T-helper 2 cell (primary cell): ENCODE measurements at places on chromosomes 6 and 20.
A peak's percentile ranks its signal among the peaks of the same experiment; 100 is the strongest.

DNA sequence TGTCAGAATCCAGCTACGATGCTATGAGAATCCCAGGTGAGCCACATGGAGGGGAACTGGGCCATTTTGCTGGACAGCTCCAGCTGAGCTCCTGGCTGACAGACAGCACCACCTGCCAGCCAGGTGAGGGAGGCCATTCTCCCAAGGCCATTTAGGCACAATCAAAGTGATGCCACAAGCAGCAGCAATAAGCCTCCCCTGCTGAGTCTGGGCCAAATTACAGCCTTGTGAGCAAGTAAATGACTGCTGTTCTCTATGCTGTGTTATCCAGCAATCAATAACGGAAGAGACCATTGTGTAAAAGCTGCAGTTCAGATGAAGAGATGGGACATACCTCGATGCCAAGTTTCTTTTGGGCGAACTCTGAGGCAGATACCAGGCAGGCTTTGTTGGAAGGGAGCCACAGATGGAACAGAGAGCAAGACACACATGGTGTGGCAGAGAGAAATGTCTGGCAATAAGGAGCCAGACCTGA lies 14.0 kb upstream of the SCGN start:
- no peak for DNase-seq

- DNase-seq = no peak
Measured at GRCh38 chr6:8839626-8840025, 404.3 kb upstream of the SLC35B3 start.

DNA sequence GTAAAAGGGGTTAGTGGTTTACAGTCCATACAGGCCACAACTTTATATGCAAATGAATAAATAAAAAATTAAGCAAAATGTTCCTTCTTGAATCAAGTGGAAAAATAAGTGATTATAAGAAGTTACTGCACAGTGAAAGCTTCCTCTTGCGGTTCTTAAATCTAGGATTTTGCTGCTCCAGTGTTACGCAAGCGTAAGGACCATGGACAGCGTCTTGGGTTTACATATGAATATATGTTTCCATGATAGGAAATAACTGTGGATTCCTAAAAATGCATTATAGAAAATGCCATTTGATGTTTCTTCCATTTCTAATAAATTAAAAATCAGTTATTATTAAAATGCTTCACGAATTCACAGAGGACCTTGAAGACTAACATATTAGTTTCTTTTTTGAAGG lies 176.6 kb upstream of the POU3F2 start:
- DNase-seq = no peak

GRCh38 chr6:165704045-165704748 lies 41.2 kb upstream of the PDE10A start:
- DNase-seq = no peak

GRCh38 chr6:74557236-74557635 lies 648.6 kb downstream of the COL12A1 start:
- no peak for DNase-seq

DNA sequence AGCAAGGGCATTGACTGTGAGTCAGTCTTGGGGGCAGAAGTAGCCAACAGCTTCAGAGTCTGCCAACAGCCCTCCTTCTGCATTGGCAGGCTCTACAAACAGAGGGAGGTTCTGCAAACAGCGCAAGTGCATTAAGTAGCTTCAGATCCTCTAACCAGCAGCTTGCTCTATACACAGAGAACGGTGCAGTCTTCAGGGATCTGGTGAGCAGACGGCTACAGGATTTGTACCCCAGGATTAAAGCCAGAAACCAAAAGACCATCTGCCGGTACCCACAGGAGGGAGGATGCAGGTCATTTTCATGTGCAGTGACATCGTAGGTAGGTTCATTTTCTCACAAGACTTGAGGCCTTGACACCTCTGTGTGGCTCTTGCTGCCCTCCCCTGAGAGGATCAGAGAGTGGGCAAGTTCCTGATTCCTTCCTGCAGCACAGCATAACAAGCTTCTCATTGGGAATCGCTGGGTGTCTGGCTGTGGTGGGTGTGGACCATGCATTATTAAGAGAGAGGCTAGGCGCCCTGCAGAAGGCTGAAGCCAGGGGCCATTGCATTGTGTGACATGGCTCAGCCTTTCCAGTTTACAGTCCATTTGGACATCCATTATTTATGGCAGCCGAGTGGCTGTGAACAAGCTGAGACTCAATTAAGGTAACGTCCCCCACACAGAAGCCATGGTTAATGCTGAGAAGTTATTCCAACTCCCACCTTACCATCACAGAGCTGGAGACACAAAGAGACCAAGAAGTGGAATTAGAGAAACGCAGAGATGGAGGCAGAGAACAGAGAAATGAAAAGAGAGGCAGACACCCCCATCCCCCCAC lies 250.0 kb downstream of the LRFN2 start:
- DNase-seq = no peak

- peak; percentile 90 for DNase-seq
Measured at GRCh38 chr6:37818536-37819176, 871 bp upstream of the ZFAND3 start.

GRCh38 chr6:15793826-15794225 lies 131.0 kb upstream of the DTNBP1 start:
- no peak for DNase-seq

- DNase-seq = no peak
Measured at GRCh38 chr6:127630800-127631199, 53.8 kb downstream of the C6orf58 start.

- no peak for DNase-seq
Measured at GRCh38 chr6:31718265-31718664, 3.1 kb downstream of the LY6G6D start.

GRCh38 chr6:37612475-37612874 lies 85.2 kb downstream of the MDGA1 start:
- no peak for DNase-seq

- DNase-seq = peak; percentile 60
Measured at GRCh38 chr6:154249499-154250298, 106.9 kb downstream of the IPCEF1 start.

DNA sequence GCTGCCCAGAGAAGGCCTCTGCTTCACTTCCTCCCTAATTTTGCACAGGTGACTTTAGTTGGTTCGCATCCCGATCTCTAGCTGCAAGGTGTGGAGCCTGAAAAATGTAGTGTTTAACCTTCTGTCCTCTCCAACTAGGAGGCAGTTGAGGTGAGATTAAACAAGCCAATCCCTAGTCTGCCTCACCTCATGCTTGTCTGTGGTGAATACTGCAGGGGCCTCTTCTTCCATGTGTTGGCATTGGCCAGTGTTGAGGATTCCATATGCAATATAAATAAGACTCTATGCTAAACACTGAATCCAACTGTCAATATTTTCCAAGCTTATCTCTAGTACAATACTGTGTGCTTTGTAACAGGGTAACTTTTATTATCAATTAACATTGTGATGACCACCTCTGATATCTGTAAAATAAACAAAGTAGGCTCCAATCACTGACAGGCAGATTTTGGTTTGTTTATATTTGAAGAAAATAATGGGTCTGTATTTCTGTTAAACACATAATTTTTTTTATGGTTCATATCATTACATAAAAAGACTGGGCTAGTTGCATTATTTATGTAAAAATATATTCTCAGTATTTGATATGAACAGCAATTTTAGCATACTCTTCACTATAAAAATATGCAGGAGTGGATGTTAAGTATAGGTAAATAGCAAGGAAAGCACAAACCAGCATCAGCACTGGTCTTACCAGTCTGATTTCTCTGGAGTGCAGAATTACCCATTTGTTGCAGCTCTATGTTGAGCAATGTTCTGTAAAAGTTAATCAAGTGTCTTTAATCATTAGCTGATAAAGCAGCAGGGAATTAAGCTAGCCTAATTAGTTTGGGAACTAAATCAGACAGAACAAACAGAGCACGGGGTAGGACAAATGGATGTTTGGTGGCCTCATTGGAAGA lies 74.0 kb downstream of the ANKRD6 start:
- DNase-seq = no peak

GRCh38 chr6:30847421-30847970 lies 36.8 kb upstream of the DDR1 start:
- no peak for DNase-seq

- no peak for DNase-seq
Measured at GRCh38 chr6:161301338-161301737, 27.5 kb upstream of the AGPAT4 start.

GRCh38 chr20:801678-802077 lies 31.8 kb upstream of the FAM110A start:
- no peak for DNase-seq

DNA sequence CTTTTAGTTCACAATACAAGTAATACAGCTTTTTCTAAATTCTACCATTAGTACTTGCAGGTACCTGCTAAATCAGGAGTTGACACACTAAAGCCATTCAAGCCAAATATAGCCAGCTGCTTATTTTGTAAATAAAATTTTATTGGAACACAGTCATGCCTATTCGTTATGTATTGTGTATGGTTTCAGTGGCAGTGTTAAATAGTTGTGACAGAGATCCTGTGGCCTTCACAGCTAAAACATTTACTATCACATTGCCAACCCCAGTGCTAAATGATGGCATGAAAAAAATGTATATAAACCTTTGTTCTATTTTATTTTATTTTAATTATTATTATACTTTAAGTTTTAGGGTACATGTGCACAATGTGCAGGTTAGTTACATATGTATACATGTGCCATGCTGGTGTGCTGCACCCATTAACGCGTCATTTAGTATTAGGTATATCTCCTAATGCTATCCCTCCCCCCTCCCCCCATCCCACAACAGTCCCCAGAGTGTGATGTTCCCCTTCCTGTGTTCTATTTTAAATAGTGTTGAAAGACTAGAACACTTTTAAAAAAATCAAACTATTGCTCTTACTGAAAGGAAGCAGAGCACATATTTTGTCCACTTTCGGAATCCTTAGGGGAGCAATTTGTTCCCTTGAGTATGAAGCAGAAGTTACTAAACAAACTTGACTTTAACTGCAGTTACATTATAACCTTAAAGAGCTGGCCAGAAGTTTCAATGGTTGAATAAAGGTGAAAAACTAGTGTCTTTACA lies 115.7 kb downstream of the PRIM2 start:
- no peak for DNase-seq

GRCh38 chr6:152050451-152051195 lies 243.1 kb downstream of the ESR1 start:
- no peak for DNase-seq

DNA sequence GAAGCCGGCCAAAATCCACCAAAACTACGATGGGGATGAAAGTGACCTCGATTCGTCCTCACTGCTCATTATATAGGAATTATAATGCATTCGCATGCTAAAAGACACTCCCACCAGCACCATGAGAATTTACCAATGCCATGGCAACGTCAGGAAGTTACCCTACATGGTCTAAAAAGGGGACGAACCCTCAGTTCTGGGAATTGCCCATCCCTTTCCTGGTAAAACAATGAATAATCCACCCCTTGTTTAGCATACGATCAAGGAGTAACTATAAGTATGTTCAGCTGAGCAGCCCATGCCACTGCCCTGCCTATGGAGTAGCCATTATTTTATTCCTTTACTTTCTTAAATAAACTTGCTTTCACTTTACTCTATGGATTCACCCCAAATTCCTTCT lies 20.1 kb upstream of the FAM110A start:
- DNase-seq = no peak

- DNase-seq = no peak
Measured at GRCh38 chr6:44841829-44842228, 454.3 kb downstream of the CDC5L start.

GRCh38 chr6:110378552-110378951 lies 20.4 kb upstream of the METTL24 start:
- no peak for DNase-seq

DNA sequence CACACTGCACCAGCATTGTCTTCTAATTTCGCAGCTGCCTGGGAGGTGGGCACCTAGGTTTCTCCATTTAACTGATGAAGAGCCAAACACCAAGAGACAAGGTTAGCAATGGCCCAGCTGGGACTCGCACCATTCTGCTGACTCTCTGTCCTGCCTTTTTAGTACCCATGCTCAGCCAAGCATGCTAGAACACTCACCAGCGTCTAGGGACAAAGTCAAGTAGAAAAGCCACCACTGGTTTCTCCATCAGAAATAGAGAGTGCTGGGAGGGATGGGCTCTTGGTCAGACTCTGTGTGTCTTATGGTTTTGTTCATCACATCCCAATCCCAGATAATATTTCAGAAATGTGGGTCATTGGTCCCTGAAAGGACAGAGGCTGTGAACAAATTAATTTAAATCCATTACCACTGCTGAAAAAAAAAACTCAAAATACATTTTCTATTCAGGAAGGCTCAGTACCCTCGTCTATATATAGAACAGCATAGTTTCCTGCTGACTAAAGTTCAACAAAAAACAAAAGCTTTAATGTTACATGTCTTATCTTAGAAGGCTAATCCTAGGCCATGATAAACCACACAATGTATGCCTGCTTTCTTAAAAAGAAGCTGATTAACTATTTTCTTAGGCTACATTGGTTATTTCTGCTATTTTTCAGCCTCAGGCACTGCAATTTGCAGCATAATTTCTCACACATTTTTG lies 111.0 kb downstream of the TBC1D7 start:
- DNase-seq = no peak

DNA sequence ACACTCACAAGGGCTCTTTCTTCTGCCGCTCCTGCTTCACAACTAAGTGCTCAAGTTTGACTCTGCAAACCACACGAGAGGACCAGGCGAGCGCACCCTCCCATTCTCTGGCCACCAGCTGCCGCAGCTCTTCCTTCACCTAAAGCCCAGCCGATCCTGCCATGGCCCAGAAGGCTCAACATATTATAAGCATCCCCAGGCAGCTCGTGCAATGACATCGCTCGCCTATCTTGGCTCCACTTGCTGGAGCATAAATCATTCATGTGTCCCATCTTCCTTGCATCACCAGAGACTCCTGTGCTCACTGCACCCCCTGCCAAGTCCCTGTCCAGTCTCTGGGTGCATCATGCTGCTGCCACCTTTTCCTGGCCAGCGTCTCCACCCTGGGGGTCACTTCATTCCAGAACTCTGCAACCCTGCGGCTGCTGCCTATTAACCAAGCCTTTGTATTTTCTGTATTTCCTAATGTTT lies 59.0 kb downstream of the PSMG4 start:
- no peak for DNase-seq

DNA sequence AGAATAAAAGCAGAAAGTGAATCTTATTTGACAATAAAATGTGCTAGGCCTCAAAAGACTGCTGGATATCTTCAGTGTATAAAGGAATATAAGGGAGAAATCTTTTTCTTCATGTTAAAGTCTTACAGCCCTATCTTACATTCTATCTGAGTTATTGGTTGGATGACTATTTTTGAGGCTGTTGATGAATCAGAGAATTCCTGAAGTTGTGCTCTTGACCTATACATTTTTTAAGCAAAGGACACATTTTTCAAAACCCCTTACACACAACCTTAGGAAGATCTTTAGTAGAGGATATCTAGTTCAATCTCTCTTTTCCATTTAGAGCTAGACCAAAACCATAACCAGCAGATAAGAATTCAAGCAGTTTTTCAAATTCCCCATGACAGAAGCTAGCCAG lies 10.9 kb upstream of the CGA start:
- no peak for DNase-seq

DNA sequence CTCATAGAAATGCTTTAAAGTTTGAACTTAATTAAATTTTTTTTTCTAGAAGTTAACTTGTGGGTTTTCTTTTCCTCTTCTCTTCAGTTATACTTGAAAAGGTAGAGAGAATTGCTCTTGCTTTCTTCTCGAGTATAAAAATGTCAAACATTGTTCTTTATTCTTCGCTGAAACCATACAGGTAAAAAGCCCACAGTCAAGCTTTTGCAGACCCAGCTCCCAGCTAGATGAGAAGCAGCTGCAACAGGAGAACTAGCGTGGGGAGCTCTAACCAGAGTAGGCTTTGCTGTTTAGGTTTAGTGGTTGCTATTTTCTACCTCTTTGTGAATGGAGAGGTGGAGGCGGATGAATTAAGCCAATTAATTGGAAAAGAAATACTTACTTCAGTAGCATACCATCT lies 102.7 kb downstream of the JARID2 start:
- DNase-seq = no peak
